IMR-90 (cell line): ENCODE measurements at places on chromosomes 3 and 15. TPM values are rescaled to one million over a fixed set of nuclear protein-coding genes. Genes with fewer than 3 reads are reported as not detected.

DNA sequence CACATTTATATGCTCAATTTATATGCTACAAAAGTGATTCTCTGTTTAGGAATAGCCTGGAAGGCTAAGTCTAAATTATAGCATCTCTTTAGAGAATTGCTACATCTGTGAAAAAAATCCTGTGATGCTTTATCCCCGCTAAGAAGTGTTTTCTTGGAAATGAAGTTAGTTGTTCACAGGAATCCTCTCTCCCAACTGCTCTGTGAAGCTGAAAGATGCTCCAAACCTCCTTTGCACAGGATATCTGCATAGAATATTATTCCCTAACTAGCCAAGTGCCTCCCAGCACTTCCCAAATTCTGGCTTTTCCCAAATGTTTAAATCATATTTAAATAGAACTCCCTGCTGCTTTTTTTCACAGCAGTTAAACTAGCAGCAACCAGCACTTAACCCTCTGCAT, 132.2 kb downstream of the SRGAP3 start:
- DNase-seq: no peak

DNA sequence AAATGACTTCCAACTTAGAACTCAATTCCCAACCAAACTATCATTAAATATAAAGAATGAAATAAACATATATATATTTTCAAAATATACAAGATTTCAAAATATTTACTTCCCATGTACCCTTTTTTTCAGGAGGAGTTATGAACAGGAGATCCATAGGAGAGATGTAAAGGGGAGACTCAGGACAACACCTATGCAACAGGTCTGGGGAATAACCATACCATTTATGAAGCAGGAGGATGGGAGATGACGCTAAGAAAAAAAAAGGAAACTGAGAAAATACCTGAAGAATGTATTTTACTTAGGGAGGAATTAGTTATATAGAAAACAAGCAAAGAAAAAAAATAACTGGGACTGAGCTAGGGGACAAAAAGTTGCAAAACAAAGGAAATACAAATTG, 23.8 kb downstream of the INTS14 start:
- no peak for DNase-seq

DNA sequence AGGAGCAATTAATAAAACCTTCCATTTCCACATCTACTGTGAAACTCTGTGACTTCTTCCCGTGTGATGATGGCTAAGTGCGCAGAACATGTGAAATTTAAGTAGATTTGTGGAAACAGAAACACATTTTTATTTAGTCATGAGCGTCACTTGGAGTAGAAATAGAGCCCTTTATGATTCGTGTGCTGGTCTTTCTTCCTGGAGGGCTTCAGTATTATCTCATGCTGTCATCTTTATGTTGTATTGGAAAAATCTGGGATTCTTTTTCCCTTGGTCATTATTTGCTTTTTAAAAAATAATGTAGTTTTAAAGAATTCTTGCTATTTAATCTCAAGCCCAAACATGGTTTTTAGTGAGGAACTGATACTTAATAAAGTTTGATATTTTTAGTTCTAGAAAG, 284.0 kb upstream of the CTDSPL start:
- DNase-seq: no peak

CPEB1 gene
- total RNA-seq: 6.9 and 12.5 TPM in 2 replicates

DNA sequence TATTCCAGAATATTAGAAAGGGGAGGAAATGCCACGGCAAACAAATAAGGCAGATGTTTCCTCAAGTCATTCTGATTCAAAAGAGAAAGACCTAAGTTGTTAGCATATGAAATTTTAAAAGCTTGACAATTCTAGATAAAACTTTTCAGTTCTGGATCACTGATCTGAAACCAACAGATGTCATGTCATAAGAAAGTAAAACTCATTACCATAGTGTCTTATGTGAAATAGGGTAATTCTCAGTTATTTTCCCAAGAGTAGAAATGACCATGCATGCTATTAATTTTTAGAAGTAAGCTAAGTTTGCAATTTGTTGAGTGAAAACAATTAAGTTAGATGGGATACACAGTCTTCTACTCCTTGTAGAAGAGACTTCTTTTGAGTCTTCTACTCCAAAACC, 630.3 kb downstream of the NAALADL2 start:
- DNase-seq: no peak
